ENCODE measurements at places on chromosomes 7 and 10.

DNA sequence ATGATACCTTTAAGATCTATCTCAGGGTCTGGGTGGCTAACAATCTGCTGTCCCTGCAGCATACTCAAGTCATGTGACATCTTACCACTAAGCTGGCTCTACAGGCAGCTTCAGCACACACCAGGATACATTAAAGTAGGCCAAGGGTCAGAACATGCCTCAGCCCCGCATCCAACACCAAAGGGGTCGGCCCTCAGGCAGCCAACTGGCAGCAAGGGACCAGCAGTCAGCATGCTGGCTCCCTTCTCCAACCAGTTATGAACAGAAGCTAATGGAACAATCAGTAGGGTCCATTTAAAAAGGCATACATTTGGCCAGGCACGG is 37.1 kb downstream of the FAM53B start:
- no peak for DNase-seq

DNA sequence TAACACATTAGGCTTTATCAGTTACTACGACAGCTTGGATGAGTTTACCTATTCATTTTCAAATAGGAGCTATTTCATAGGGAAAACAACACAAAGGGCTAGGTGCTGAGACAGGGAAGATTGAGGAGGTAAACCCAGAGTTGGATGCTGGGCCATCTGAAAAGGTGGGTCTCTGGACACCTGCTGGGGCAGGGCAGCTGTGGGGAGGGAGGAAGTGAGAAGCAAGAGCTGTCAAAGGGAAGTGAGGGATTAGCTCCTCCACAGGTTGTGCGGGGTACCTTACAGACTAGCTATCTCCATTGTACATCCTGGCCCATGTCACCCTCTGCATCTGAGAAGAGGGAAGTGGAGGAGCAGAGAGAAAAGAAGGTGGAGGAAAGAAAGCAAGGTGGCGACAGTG is 48.9 kb downstream of the BLNK start:
- DNase-seq: no peak

GRCh38 chr10:5493691-5494090 is 5.7 kb downstream of the CALML5 start:
- no peak for DNase-seq

DNA sequence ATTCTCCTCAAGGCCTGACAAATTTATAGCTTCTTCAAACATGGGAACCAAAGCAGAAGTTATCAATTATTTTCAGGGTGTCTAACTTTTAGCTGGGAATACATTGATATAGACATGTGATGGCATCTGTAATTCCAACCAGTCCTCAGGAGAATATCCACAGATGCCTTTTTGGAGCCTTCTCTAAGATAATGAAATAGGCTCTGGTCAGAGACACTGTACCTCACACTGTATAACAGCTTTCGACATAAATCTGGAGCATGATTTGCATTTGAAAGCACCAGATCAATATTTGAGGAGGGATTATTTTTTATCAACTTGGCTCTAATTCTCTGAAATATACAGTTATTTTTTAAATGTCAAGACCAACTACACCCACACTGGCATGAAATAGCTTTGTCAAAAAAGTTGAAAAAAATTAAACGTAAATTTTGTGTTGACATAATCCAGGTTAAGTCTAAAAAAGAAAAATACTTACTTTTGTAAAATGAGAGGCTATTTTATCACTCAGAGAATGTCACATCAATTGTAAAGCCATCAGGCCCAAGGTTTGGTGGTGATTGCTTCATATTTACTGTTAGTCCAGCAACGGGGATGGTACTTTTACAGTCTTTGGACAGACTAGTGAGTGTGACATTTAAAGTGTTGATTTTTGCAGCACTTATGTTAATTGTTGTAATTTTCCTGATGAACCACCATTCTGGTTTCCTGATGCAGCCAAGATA is 177.0 kb upstream of the SP8 start:
- DNase-seq: no peak

DNA sequence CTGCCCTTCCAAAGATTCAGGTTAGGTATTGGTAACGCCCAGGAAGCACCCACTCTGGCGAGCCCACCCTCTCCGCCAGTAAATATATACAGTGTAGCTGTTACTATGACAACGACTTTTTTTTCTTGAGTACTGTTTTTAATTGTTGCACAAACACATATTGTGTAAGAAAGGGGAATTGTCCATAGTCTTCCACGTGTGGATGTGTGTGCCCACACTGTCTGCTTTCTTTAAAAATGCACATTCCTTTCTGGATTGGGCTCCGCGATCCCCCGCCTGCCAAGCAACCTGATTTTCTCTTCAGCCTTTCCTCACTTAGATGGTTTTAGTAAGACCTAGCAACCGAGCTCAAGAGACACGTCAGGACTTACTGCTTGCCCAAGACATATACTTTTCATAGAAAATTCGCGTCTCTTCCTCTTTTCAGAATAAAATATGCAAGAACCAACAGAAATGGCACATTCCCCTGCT is 247.8 kb downstream of the EBF3 start:
- peak; percentile 63 for DNase-seq

GRCh38 chr7:18958627-18959026 is 158.8 kb downstream of the TWIST1 start:
- no peak for DNase-seq

- no peak for DNase-seq
Observed at GRCh38 chr10:92789067-92789466, 59.3 kb upstream of the EXOC6 start.

- no peak for DNase-seq
Observed at GRCh38 chr7:77537778-77538280, 734 bp downstream of the PTPN12 start.

DNA sequence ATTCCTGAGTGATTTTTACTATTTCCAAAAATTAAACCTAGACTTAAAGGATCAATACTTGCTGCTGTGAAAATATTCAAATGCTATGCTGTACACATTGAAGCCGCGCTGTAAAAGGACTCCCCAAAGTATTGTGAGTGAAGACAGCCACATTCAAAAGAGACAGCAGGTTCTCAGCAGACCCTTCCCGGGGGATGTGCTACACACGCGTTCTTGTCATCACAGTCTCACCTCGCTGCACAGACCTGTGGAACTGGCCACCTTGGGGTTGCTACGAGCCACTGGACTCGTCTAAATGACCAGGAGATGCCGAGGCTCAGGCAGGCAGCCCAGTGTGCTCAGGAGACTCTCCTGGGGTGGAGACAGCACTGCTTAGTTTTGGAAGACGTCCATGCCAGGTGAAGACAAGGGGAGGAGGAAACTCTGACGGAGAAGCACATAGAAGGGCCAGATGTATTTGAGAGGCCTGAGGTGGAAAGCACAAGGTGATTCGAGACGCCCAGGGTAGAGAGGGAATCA is 367.7 kb upstream of the SHH start:
- DNase-seq: no peak

- DNase-seq: no peak
Observed at GRCh38 chr7:94444813-94445212, 50.1 kb downstream of the COL1A2 start.

DNA sequence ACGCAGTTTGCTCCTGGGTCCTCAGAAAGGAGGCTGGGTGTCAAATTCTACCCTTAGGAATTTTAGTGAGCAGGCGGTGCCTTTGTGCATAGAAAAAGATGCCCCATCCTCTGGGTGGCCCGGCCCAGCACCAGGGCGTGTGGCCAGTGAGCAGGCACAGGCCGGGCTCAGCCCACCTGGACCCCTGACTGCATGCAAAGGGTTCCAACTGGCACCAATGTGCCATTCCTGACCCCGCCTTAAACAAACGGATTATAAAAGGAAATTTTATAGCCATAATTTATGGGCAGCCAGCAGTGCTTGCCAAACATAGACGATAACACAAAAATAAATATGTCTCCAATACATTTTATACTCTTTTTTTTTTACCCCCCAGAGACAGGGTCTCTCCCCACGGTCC is 40.1 kb upstream of the GNA12 start:
- no peak for DNase-seq

GRCh38 chr10:76697923-76698322 is 939.7 kb downstream of the KCNMA1 start:
- no peak for DNase-seq

DNA sequence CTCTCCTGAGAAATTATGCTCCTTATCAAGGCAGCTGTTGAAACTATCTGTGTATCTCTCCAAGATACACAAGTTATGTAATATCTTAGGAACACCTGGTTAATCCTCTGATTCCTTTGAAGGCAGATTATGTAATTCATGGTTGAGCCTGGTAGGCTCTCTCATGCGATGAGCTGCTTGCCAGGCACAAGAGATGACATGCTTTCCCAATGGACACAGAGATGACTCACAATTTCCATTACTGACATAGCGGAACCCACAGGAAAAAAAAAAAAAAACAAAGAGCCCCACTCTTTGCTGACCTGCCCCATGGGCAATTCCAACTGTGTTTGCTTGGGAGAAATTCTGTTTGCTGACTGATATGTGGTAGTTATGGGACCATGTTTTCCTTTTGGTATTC is 736.4 kb upstream of the PHF14 start:
- DNase-seq: no peak

DNA sequence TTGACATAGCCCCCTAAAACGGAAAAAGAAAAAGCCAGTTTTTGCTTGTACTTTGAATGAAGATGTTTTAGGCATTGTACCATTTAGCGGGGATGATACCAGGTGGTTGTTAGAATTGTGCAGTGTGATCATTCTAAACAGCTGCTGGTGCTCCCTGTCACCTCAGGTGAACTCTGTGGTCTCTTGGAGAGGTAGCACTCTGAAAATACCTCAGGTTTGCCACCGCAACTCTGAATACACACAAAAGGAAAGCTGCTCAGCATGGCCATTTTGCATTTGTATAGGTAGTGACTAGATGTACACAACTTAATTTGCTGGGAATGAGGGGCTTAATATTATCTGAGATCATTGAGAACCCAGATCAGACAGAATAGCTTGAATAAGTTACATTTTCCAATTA is 52.6 kb downstream of the PLEKHA8 start:
- no peak for DNase-seq

DNA sequence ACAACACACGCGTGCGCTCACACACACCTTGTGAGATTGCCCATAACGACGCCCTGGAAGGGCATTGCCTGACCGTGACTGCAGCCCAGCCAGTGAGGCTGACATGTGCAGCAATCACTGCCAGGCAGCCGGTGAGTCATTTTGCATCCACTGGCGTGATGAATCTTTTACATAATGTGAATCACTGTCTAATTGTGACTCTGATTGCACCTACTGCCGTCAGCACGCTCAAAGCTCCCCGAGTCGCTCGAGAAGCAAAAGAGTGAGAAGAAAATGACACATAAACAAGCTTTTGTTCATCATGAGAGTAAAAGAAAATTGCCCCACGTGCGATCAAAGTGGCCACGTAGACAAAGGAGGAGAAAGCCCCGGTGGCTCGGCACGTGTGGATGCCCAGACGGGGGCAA is 117.4 kb upstream of the PFKP start:
- DNase-seq: no peak

GRCh38 chr10:108095932-108096925 is 931.7 kb upstream of the SORCS1 start:
- DNase-seq: no peak

DNA sequence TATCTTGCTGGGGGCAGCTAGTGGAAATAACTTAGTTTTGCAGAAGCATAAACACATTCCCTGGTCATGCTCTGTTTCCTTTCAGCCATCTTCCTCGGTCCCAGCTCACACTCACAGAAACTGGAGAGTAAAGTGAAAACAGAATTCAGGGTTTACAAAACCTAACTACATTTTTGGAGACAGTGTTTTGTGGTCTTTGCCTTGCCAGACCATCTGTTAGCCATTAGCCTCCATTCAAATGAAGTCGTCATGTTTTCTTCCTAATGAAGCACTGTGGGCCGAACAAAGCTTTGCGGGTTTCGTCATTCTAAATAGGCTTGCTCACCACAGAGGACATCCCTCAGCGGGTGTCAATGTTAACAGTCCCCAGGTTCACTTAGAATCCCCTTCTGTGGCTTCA is 214.6 kb upstream of the TMEM72 start:
- no peak for DNase-seq

DNA sequence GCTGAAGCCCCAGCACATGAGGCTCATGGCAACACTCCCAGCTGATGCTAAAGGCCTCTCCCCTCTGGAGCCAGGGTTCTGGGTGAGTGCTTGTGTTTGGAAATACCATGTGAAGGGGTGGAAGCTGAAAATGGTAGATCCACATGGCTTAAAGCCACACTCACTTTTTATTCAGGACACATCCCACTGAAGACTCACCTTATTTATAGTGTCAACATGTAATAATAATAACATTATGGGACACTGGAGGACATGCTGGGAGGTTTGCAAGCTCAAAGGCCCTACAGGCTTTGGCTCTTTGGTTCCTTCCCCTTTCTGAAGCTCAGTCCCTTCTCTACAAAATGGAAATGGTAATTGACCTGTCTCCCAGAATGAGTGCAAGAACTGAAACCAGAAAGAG is 318.0 kb downstream of the GRID1 start:
- DNase-seq: no peak

DNA sequence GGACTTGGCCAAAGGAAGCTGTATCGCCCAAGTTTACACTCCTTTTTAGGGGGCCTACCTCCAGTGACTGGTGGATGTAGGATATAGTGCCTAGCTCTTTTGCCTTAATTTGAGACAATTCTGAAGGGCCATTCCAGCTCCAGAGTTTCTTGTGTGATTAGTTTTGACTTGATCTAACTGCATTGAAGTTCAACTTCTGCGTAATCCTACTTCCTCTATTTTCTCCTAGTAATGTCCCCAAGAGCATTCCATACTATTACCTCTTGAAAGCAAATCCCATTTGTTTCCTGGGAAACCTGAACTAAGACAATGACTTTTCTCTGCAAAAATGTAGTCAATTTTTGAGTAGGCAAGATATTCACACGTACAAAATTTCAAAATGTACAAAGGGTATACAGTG is 4.7 kb upstream of the H2AZ2 start:
- no peak for DNase-seq

- peak; percentile 75 for DNase-seq
Observed at GRCh38 chr7:106895246-106895864, 30.3 kb downstream of the PIK3CG start.

GRCh38 chr7:157077986-157078644 is 60.6 kb upstream of the UBE3C start:
- no peak for DNase-seq

DNA sequence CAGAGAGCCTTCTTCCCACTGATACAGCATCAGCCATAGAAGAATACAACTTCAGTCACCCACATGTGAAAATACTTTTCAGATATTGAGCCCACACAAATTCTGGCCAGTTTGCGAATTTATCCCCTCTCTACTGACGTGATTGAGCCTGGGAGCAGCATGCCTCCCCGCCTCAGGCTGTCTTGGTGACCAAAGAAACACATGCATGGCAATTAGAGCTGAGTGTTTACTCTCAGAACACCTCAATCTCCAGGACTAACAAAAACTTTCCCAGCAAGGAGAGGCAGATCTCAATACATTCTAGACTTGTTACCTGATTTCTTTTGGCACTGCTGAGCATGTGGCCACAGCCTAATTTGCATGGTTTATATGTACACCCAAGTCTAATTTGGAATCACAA is 122.5 kb downstream of the TMEM26 start:
- DNase-seq: no peak

- DNase-seq: no peak
Observed at GRCh38 chr7:91169830-91170191, 94.4 kb upstream of the FZD1 start.

- DNase-seq: no peak
Observed at GRCh38 chr7:23242935-23243334, 3.6 kb upstream of the GPNMB start.

GRCh38 chr10:75394221-75394620 is 7.3 kb downstream of the ZNF503 start:
- no peak for DNase-seq

GRCh38 chr7:22480523-22481075 is 19.4 kb downstream of the STEAP1B start:
- DNase-seq: no peak

All from inflammatory macrophage treated with lipopolysaccharide for 1 hour (primary cell).